ENCODE measurements at places on chromosomes 5 and 9.

GRCh38 chr5:173774271-173774761, 113.8 kb upstream of the CPEB4 start:
- DNase-seq = no peak

GRCh38 chr9:105828596-105829213, 134.4 kb downstream of the TMEM38B start:
- no peak for DNase-seq

- no peak for DNase-seq
Measured at GRCh38 chr9:69104830-69105527, 69.1 kb upstream of the TJP2 start.

DNA sequence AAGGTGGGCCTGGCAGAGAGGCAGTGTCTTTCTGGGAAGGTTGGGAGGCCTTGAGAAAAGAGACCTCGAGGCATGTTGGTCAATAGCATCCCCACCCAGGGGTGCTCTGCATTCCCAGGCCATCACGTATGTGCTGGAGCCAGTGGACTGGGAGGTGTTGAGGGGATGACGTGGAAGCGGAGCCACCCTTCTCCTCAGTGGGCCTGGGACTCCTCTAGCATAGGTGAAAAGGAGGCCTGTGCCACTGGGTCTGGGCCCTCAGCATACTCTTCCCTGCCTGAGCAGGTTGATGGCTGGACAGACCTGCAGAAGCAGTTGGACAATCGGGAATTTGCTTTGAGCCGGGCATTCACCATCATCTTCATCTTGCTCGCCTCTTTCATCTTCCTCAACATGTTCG, 25.5 kb downstream of the PITX1 start:
- DNase-seq = no peak

GRCh38 chr5:180815293-180815917, 12.8 kb upstream of the MGAT1 start:
- DNase-seq = no peak

DNA sequence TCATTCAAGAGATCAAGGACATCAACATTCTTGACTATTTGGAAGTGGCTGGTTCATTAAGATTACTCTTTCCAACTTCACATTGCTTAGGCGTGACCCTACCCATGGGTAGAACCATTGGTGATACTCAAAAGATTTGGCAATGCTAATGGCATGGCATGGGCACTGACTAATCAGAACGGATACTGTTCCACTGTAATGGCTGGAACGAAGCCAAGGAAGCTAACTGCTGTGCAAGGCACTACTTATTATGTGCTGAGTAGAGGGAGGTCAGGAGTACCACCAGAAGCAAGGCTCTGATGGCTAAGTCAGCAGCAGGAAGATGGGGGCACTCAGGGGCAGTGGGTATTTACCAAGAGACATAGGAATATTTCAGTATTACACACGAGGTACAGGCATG, 31.9 kb downstream of the GNA14 start:
- DNase-seq = no peak

DNA sequence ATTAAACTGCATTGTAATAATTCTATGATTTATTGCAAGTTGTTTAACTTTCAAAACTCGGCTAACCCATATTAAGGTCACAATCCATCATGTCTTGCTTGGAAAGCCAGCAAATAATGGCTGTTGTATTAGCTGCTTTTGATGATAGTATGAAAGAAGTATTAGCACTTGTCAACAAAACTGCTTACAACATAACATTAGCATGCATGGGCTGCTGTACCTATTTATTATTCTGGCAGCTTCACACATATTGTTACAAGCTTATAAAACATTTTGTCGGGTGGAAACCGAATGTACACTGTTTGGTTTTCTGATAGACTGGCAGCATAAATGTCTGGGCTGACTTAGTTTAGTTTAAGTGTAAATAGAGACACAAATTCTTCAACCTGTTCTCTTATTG, 378.3 kb downstream of the KIAA0825 start:
- no peak for DNase-seq

- no peak for DNase-seq
Measured at GRCh38 chr5:56637321-56637920, 177.9 kb upstream of the MAP3K1 start.

- no peak for DNase-seq
Measured at GRCh38 chr5:107241841-107242240, 428.9 kb downstream of the EFNA5 start.

DNA sequence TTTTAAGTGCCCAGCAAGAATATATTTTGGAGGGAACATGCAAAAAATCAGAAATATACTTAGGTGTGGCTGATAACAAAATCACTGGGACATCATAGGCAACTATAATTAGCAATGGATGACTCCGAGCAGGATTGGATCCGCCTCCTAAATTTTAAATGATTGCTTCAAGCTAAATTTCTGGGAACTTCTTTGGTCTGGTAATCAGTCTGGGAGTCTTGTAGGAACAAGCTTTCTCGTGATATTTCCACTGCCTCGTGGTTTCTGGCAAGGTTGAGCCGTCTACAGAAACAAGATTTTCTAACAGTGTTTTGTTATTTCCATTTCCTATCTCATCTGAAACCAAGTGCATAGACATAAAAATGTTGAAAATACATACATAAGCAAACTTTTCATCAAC, 232.6 kb downstream of the BNC2 start:
- no peak for DNase-seq

GRCh38 chr9:32442433-32442832, 58.0 kb downstream of the ACO1 start:
- DNase-seq = no peak

- DNase-seq = no peak
Measured at GRCh38 chr5:859798-860296, 9.1 kb upstream of the ZDHHC11 start.

DNA sequence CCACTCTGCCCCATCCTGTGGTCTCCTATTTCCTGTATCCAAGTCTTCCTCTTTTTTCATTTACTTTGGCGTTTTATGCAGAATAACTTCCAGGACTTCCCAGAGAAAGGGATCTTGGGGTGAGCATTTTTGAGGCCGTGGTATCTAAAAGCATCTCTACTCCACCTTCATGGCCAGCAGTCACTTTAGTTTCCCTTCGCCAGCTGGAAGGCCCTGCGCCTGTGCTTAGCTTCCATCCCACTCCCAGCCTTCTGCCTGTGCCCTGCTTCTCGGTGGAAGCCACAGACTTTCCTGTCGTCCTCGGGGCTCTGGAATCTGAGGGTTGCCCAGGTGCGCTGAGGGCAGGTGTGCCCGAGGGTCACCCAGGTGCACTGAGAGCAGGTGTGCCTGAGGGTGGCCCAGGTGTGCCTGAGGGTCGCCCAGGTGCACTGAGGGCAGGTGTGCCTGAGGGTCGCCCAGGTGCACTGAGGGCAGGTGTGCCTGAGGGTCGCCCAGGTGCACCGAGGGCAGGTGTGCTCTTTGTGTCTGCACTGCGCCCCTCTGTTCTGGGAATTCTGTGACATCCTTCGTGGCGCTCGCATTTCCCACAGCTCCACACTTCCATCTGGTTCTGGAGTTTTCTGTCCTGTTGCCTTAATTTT, 32.4 kb upstream of the LRRC14B start:
- DNase-seq = no peak

DNA sequence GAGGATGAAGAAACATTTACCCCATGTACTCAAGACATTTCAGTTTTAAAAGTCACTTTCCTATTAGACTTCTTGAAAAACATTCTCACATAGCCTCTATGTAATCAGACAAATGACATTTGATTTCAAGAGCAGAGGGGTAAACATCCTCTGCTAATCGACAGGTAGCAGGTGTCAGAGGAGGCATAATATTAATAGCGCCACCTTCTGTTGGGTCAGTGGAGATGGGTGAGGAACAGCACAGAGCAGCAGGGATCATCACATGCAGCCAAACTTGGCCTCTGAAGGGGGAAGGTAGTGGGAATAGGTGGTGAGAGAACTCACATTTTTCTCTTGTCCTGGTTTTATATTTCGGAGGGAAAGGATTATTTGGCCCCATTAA, 3.3 kb upstream of the LSM11 start:
- DNase-seq = no peak

- DNase-seq = no peak
Measured at GRCh38 chr5:141354900-141355469, at the start of gene PCDHGA4. Gene PCDHGA4 (plus strand): TSS chr5:141355021. CDS start chr5:141355108, 87 bp downstream.

- no peak for DNase-seq
Measured at GRCh38 chr5:78718824-78719223, 70.3 kb upstream of the LHFPL2 start.

- no peak for DNase-seq
Measured at GRCh38 chr9:99851500-99851822, 29.8 kb downstream of the NR4A3 start.

DNA sequence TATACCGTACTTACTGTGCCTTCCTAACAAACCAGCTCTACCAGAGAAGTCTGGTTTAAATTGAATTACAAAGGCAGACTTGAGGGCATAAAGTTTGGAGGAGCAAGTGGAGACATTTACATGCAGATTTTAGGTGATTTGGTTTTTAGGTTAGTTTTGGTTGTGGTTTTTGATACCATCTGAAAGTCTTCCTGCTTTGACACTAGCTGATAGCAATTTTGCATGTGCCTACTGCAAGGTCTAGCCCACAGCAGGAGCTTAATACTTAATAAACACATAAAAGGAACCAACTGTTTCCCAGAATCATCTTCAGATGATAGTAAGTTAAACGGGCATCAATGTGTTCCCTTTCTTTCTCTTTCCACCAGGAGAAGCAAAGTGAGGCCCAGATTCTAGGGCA, 3.4 kb upstream of the ESM1 start:
- no peak for DNase-seq

DNA sequence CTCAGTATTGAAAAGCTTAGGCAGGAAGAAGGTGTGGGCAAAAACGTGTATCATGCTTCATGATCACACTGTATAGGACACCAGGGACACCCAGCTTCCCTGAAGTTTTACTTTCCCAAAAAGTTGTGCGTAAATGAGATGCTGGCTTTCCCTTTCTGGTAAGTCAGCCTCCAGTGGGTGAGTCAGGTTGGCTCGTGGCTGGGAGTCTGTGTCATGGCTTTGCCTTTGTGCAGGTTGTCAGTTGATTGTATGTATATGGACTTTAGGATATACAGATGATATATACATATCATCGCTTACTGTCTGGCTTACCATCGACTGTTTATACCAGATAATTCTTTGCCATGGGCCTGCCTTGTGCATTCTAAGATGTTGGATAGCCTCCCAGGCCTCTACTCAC, 34.2 kb downstream of the ADRB2 start:
- no peak for DNase-seq

DNA sequence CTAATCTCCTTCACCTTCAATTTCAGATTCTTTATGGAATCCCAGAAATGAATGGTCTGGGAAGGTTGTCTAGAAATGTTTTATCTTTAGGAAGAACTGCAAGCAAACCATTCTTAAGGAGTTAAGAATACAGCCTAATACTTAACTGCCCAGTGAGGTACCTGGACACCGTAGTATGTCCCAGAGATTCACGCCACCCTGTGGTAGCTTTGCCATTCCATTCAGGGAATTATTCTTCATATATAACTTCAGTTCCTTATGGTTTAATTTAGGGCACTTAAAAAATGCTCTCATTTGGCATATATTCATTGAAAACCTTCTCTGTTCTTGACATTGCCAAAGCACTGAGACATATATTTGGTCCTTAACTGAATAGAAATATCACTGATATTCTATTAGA, 49.7 kb downstream of the ACTBL2 start:
- no peak for DNase-seq

All from activated CD4-positive, alpha-beta T cell treated with anti-CD3 and anti-CD28 coated beads for 1 hour (primary cell).